ENCODE measurements at places on chromosomes 1 and 21.

- DNase-seq = no peak
Observed at GRCh38 chr1:17607644-17608581, 68.4 kb downstream of the ARHGEF10L start.

DNA sequence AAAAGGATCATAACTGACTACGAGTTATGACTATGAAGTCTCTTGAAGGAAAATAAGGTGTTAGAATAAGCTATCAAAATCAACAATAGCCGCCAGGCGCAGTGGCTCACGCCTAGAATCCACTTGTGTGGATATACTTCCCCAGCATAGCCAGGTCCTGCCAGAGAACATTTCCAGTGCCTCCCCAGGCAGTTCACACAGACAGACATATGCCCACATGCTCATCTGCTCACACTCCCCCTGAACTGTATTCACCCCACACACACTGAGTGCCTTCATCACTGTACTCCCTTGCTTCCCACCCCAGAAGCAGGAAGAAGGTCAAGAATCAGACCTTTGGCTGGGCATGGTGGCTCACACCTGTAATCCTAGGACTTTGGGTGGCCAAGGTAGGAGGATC, 6.5 kb downstream of the RERE start:
- no peak for DNase-seq

- no peak for DNase-seq
Observed at GRCh38 chr1:186993996-186994395, 165.2 kb downstream of the PLA2G4A start.

DNA sequence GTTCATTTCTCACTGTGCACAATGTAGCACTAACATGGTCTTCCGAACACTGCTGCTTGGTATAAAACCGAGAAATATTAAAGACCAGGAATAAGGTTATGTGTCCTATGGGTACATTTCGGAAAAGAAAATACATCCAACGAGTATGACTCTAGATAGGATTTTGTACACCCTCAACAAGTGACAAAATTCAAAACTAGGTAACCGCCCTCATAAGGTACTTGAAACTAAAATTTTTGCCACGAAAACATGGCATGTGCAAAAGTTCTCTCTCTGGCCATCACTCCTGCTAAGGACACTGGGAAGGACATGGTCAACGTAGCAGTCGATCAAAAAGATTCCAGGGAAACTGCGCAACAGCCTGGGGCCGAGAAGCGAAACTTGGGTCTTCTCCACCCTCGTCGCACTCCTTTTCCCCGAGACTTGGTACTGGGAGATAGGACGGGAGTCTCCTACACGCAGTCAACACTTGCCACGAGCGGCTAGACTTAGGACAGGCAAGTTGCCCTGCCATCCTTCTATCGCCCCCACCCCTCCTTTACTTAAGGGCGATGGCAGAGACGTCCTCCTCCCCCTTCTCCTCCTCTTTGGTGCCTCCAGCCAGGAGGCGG, 338 bp upstream of the TOR1AIP1 start:
- DNase-seq = peak; percentile 88

GRCh38 chr1:235156265-235156664, 4.8 kb downstream of the RBM34 start:
- no peak for DNase-seq

DNA sequence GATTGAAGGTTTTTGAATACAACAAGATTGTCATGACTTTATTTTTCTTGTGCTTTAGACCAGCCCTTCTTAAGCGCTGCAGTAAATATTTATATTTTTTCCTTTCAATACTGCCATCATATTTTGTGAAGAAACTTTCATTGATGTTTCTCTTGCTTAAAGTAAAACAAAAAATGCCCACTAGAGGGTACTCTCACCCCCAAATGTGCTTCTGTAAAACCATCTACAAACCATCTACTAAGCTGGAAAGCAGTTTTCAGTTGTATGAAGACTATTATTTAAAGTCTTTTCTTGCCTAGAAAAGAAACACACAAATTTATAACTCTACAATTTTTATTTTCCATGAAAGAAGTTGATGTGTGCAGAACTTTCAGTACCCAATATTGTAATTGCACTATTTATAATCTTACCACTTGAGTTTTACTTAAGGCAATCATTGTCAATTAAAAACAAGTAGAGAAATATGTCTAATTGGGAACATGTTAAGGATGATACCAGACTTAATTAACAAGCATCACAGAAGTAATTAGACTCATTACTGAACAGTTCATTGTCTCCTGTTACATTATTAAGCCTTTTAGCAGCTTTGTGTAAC, 10.7 kb downstream of the LEPR start:
- DNase-seq = no peak

GRCh38 chr1:28269529-28269928, 10.2 kb downstream of the SESN2 start:
- no peak for DNase-seq

DNA sequence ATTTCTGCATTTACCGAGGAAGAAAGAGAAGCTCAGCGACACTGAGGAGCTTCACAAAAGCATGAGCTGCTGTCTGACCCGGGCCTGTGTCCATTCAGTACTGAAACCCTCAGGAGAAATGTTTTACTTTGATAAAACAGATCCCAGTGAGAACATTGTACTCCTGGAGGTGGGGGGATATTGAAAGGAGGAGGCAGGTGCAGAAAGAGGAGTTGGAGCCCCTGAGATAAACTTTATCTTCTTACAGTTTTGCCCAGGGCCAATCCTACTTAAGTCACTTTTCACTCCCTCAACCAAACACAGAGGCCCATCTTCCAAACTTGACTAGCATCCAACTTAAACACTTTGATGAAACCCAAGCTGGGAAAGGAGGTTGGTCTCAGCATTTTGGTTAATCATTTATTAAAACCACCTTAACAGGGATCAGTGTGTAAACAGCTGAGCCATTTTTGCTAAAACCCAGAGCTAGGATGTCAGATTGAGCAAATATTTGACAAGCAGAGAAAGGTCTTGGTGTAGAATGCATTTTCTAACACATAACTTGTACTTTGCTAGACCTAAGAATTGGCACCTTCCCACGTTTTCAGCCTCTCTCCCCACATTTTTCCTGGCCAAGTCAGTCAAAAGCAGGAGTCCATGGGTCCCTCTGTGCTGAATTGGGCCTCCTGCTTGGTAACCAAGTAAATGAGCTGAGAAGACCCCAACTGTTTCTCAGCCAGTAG, 32.5 kb upstream of the SARS1 start:
- DNase-seq = no peak

- DNase-seq = no peak
Observed at GRCh38 chr1:221435504-221435904, 306.4 kb downstream of the DUSP10 start.

GRCh38 chr1:92487078-92487605, 417 bp upstream of the GFI1 start:
- no peak for DNase-seq

DNA sequence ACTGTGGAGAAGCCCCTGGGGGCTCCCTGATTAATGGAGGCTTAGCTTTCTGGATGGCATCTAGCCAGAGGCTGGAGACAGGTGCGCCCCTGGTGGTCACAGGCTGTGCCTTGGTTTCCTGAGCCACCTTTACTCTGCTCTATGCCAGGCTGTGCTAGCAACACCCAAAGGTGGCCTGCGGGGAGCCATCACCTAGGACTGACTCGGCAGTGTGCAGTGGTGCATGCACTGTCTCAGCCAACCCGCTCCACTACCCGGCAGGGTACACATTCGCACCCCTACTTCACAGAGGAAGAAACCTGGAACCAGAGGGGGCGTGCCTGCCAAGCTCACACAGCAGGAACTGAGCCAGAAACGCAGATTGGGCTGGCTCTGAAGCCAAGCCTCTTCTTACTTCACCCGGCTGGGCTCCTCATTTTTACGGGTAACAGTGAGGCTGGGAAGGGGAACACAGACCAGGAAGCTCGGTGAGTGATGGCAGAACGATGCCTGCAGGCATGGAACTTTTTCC, 24.8 kb downstream of the PCSK9 start:
- no peak for DNase-seq
